ENCODE measurements at places on chromosomes 1 and 21.

GRCh38 chr1:244603498-244603897 is 49.4 kb upstream of the DESI2 start:
- DNase-seq, result no peak

DNA sequence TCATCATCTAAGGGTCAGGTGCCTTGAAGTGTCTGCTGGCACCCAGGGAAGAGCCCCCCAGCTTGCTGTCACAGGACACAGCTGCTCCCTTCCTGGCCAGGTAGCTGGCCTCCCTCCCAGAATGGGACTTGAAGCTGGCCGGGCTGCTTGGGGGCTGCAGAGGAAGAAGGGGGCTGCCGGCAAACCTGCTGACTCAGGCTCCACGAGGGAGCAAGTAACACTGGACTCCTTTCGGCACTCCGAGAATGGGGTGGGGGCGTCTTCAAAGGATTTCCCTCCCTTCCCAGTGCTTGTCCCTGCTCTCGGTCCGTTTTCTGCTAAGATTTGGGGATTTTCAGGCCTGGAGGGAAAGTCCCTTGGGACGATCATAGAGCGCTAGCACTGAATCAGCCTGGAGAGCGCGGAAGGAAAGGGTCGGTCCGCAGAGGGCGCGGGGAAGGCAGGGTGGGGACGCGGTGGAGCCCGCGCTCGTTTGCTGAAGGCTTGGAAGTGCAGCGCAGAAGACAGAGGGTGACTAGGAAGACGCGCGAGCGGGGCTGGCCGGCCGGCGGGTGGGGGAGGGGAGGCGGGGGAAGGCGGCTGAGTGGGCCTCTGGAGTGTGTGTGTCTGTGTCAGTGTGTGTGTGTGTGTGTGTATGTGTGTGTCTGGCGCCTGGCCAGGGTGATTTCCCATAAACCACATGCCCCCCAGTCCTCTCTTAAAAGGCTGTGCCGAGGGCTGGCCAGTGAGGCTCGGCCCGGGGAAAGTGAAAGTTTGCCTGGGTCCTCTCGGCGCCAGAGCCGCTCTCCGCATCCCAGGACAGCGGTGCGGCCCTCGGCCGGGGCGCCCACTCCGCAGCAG is at the start of gene CSF1:
Gene CSF1 (plus strand): TSS at position 727 of the 840 bp plus-strand sequence. CDS start 175 bp downstream, outside the sequence.
- DNase-seq, result peak; percentile 78

DNA sequence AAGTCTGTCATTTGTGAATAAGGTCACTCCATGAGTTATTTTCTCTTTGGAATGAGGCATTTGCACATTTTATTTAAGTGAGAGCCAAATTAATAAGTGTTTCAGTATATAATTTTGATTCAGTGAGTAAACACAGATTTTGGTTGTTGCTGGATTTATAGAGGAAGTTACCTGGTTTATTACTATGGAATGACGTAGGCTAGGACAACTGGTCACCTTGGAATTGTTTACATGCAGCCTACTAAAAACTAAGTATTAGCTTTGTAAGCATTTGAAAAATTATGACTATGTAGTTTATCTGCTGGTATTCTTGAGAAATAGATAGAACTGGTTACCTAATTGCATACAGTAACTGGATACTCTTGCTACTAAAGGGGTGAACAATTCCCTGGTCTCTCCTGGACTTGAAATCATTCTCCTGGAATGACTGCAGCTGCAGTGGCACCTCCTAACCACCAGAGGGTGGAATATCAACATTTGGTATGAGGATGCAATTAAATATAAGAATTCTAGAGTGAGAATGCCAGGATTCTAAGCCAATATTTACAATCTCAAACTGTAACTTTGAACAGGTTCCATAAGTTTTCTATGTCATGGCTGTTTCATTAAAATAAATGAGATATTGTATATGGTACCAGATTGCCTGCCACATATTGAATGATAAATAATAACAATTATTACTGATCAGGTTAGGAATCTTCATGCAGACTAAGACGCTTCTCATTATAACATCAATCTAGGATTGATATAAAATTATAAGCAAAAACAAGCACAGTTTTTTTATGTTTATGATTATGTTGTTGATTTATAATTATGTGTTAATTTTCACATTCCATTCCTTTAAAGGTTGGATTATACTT is 3.5 kb upstream of the KRTAP27-1 start:
- peak; percentile 43 for DNase-seq

DNA sequence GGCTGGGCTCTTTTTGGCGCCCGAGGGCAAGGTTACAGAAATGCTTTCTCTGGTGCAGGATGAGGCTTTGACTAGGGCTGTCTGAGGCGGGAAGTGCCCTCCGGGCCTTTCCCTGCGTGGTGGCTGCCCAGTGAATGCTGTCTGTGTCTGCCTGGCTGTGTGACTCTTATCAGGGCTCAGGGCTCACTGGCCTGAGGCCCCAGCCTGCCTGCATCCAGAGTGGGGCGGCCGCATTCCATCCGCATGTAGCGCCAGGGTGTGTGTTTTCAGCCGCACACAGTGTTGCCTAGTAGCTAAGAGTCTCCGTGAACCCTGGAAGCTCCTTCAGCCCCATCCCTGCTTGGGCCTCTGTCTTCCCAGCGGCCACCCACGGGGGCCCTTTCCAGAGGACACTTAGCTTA is 59.1 kb downstream of the FAAP20 start:
- DNase-seq, result no peak

DNA sequence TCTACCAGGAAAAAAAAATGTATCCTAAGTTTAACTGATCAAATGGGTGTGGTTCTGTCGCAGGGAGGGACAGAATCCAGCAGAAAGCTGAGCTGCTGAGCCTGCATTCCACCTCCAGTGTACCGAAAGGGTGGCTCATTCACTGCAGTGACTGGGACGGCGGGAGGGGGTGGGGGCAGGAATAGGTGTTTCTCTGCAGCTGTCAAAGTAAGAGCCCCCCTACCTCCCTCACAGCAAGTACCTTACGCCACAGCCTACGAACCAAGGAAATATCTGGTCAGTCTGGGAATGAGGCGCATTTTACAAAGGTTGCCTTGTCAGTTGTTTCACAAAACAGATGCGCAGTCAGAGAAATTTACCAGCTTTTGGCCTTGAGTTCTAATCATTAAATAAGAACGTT is 1.7 kb downstream of the S100B start:
- no peak for DNase-seq

- DNase-seq, result no peak
Measured at GRCh38 chr1:176183618-176184017, 23.5 kb downstream of the COP1 start.

DNA sequence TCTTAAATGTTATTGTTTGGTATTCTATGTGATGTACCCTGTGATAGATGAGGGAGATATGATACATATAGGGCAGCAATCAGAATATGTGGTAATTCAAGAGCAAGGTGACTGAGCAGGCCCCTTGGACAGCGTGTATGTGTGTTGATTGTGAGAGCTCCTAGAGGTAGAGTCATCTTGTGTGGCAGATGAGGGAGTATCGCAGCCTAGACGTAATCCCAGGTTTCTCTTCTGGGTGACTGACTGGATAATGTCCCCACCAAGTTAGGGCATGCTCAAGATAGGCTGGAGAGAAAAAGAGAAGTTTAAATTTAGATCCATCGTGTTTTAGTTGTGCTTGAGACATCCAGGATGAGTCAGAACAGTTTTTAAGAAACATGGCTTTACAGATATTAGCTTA is 185.3 kb downstream of the ZP4 start:
- DNase-seq, result no peak

- DNase-seq, result no peak
Measured at GRCh38 chr1:191882870-191883269, 275.4 kb upstream of the RGS18 start.

DNA sequence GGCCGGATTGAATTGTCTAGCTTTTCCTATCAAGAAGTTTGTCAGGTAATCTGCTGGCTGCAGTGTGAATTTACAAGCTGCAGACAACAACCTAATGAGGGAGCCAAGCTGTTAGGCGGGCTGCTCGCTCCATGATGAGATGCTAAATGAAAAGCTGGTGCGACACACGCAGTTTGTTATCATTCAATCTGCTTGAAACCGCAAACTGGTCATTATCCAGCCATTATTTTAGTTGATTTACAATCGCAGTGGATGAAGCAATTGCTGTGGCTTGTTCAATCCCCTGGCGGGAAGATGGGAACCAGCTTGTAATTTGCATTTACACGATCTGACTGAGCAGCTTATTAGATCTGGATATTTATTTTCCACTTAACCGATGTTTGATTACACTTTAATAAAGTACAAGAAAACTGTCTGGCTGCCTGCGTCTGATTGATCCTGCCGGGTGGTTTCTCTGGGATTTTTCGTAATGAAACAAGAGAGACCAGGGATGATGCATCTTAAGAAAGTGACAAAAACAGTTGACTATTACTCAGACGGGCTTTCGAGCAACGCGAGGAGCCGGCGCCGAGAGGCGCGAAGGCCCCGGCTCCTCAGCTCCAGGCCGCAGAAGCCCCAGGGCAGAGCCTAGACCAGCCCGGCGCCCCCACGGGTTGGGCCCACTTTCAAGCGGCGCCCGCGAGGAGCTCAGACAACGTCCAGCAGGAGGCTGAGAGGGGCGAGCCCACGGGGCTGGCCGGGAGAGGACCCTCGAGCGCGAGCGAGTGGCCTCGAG is 118.0 kb upstream of the BARHL2 start:
- DNase-seq, result peak; percentile 24

GRCh38 chr1:116150368-116150767 is 39.2 kb downstream of the MAB21L3 start:
- DNase-seq, result no peak

DNA sequence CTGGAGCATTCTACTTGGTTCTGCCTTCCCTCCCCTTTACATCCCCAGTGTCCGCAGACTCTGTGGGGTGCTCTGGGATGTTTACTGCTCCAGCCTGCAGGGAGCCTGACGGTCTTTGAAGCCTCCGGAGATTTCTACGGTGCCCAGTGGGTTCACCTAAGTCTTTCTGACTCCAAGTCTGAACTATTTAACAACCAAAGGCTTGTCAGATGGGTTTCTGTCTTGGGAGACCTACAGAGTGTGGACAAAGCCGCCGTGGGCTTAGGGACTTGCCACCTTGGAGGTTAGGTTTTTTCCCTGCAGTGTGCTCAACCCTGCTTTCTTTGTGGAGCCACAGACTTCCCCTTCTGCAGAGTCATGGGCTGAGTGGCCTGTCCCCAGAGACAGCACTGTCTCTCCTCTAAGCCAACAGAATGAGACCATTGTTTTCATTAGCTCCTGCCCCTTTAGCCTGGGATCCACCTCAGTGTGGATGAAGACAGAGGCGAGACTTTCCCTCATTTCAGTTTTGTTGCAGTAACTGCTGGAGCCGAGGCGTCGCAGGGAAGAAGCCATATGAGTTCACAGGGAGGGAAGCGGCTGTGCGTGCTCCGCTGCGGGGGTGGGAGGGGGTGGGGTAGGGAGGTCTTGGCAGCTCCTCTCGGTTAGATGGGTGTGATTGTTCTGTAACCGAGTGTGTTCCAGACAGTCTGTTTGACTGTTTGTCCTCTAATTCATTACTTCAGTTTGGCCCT is 120.7 kb downstream of the CNIH3 start:
- peak; percentile 20 for DNase-seq

DNA sequence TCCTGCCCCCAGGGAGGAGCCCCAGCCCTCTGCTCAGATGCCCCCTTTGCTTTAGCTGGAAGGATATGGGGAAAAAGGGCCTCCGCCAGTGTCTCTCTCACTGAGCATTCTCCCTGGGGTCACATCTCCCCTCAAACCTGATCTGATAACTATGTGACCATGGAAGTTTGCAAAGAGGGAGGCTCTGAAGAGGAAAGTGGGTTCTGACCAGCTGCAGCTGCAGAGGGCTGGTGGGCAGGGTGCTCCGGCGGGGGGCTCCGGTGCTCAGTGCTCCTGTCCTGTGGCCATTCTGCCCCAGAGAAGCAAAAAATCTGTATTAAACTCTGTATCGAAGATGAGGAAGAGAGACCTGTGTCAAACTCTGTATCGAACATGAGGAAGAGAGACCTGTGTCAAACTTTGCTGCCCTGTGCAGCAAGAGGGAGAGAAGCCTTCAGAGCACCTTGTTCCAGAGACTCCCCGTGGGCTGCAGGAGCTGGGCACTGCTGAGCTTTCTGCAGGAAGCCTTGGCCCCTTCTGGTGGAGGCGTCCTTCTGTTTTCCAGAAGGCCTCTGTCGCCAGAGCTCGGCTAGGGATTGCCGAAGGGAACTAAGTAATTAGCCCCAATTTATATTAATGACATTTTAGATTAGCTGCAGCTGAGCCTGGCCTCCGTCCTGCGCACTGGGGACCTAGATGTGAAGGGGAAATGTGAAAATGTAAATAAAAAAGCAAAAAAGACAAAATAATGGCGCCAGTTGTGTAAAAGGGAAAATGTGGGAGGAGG is 186.2 kb upstream of the C1orf174 start:
- DNase-seq, result no peak

GRCh38 chr1:56446531-56447098 is 132.7 kb downstream of the PLPP3 start:
- no peak for DNase-seq

- DNase-seq, result no peak
Measured at GRCh38 chr1:17721444-17721843, 33.7 kb upstream of the ACTL8 start.

Data from activated CD8-positive, alpha-beta T cell treated with anti-CD3 and anti-CD28 coated beads for 36 hours (primary cell).